ENCODE measurements at places on chromosomes 2 and 18. TPM values are rescaled to one million over a fixed set of nuclear protein-coding genes. Genes with fewer than 3 reads are reported as not detected.

The LRP2 gene
- not detected for polyA plus RNA-seq

The DLGAP1 gene
- polyA plus RNA-seq = 0.08 TPM

The PKDCC gene
- 1.8 TPM for polyA plus RNA-seq

The TBR1 gene
- not detected for polyA plus RNA-seq

The RAB27B gene
- polyA plus RNA-seq = 0.67 TPM

The HSPD1 gene
- polyA plus RNA-seq = 508 TPM

The SSB gene
- 712 TPM for polyA plus RNA-seq

The PDCD1 gene
- 1.1 TPM for polyA plus RNA-seq

DNA sequence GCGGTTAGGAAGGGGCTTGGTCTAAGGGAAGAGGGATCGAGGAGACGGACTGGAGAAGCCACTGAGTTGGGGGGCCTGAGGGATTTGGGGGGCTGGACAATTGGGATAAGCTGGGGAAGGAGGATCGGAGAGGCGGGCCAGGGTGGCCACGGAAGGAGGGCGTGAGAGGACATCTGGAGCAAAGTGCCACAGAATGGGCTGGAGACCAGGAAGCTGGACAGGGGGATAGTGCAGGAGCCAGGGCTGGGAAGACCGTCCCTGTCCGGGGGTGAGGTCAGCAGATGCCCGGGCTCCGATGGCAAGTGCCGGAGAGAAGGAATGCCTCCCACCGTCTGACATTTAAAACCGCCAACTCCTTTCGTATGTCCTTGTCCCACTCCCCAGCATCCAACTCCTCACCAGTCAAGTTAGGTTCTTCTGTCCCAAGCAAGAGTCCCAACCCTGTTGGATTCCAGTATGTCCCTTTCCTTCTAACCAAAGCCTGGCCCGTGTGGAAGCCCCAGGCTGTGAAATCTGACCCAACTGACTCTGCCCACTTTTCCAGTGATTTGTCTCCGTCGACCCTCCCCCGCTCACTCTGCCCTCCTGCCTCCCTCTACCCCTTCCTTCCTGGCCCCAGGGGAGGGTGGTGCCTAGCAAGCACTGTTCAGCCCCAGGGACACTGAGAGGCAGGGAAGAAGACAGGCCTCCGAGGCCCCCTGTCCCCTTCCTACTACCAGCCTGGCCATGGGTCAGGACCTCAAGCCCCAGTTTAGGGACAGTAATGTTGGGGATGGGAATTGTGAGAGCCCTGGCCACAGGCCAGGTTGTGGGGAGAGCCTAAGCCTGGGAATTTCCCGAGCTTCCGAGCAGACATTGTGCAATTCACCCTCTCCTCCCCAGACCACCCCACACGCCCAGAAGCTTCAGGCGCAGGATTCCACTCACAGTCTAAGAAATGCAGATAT lies 31.5 kb upstream of the TMBIM1 start:
- no peak for DNase-seq

GRCh38 chr2:150878356-150878755 lies 383.3 kb downstream of the RBM43 start:
- no peak for DNase-seq

- no peak for DNase-seq
Observed at GRCh38 chr2:234973008-234973407, 21.2 kb downstream of the SH3BP4 start.

DNA sequence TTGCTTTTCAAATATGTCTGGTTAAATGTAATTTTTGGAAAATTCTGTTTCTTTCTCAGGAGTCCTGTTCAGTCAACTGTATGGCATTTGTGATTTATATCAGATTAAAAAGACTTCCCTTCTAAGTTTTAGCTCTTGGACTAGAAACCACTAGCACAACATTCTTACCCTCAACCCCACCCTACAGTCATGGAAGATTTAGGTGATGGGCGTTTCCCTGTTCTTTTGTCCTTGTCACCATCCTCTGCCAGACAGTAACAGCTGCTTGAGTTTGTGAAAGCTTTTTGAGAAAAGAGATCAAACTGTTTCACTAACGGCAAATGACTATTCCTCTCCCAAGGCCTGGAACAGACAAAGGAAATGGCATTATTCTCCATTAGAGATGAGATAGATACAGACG lies 31.8 kb downstream of the SERPINB5 start:
- no peak for DNase-seq

DNA sequence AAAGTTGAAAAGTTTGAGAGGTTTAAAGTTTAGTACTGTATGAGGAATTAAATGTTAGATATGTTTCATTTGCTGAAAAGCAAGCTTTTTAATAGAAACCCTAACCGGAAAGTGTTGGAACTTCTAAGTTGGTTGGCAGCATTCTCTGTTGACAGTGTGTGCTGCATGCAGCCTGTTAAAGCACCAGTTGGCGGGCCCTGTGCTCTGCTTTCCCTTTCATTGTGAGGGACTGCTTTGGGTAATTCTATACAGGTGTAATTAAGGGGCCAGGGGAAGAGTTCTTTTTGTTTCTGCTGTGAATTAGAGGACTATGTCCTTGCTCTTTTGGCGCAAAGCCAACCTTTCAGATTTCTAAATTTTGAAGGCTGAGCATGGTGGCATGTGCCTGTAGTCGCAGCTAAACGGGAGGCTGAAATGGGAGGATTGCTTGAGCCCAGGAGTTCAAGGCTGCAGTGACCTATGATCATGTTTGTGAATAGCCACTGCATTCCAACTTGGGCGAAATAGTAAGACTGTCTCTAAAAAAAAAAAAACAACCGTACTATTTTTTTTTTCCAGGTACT lies 20.1 kb downstream of the PLEKHB2 start:
- no peak for DNase-seq

DNA sequence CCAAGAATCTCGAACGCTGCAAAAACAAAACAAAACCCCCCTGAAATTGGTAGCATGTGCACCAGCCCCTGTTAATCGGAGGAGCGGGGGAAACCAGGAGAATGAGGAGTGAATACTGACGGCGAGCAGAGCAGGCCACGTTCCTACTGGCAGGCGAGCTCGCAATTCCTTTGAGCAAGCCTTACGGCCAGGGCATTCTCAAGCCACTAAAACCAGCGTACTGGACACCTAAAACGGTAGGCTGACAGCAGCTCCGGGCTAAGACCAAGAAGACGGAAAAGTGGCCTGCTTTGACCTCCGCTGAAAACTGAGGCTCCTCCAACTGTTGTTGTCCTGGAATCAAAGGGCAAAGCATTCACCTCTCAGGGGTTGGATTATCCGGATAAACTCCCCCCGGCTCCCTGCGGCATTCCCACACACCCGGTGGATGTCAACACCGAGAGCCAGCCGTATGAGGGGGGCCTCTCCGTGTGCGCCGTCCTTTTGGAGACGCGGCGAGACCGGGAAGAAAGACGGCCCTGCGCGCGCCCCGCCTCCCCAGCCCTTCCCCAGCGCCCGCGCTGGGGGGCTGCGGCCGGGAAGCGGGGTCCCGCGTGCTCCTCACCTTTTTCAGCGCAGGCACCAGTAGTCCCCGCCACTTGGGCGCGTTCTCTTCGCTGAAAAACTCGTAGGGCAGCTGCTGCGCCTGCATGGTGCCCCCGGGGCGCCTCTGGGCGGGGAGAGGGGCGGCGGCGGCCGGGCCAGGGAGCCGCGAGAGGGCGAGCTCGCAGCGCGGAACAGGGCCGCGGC lies 925 bp downstream of the SOS1 start:
- DNase-seq = peak; percentile 22

DNA sequence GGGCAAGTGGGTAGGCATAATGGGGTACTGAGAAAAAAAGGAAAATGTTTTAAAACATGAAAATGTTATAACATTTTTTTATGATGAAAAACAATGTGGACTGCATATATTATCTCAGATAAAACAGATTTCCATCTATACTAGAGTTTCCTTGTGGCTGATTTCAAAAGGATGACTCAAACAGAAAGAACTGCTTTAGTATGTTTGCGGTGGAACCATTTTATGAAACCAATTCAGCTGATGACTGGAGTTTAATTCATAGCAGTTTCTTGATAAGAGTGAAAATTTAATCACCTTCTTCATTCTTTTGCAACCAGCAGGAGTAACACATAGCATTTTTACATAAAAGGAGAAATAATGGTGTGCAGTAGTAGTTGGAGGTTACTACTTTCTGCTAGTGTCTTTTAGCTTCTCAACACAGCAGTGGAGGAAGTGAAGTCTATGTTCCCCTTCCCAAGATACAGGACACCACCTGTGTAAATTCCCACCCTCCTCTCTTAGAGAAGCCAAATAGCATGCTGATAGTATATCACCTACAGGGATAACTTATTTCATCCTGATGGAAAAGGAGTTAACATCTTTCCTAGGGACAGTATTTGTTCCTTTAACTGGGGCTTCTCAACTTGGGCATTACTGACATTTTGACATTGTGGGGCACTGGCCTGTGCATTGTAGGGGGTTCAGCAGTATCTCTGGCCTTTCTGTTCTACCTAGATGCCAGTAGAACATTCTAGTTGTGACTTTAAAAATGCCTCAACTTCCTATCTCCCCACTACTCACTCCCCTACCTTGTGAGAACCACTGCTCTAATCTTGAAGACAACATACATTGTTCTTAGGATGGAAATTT lies 29.9 kb downstream of the PELI1 start:
- no peak for DNase-seq

GRCh38 chr18:73777356-73778031 lies 370.1 kb downstream of the FBXO15 start:
- DNase-seq = no peak

DNA sequence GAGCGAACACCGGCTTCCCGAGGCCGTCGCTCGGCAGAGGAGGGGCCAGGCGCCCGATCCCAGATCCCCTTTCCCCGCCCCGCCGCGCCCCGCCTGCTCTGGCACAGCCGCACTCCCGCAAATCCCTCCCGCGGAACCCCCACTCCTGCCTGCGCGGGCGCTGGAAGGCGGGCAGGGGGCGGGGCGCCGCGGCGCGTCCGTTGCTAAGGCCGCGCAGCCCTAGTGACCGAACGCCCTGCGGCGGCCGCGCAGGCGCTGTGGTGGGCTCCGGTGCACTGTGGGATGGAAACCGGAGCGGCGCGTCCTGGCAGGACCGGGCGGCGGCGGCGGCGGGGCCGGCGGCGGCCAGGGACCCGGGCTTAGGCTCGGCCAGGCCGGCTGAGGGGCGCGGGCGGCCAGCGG lies at the start of gene TRAF3IP1:
Gene TRAF3IP1, plus strand, starts transcription at position 273 of the 402 bp plus-strand sequence. CDS start 145 bp downstream, outside the sequence.
- peak; percentile 95 for DNase-seq

- no peak for DNase-seq
Observed at GRCh38 chr2:28665041-28665704, 86.5 kb upstream of the PPP1CB start.

DNA sequence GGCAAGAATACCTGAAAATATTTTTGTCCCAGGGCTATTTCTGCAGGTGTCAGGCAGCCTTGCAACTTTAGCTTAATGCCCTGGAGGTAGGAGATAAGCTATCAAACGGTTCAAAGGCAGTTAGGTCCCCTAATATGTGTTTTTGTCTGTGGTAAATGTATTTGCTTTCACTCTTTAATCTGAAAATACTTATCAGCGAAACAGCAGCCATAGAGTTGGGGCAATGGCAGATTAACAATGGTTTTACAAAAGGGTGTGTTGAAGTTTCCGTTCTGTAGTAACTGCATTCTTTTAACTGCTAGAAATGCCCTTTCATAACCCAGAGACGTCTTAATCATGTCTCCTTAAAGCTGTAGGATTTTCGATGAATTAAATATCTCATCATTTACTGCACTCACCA lies 265.0 kb upstream of the TRIB2 start:
- peak; percentile 27 for DNase-seq

DNA sequence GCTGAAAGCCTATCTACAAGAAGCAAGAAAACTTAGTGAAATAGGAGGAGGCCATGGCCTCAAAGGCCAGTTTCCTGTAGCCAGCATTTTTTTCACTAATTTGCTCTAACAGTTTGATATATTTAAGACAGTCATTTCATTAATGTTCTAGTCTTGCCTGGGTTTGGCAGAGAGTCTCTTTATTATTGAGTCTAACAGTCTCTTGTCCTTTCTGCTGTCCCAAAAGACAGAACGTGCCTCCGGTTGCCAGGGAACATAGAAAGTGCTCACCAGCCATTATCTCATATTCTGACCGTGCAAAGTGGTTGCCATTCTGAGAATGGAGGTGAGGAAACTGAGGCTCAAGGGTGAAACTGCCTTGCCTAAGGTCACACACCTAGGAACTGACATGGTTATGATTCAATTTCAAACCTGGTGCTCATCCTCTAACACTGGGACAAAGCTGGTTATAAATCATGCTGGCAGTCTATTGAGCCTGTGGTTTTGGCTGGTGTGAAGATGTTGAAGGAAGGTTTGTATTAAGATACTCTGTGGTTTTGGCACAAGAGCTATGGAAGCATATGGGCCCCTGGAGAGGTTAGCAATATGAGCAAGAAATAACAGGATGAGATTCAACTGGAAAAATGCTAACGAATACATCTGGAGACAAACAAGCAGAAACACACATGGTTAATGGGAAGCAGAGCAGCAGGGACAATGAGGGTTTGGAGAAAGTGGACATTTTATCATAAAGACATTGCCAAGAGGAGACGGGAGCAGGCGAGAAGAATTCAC lies 903.3 kb upstream of the KLHL29 start:
- DNase-seq = no peak

GRCh38 chr2:229488232-229488631 lies 217.1 kb upstream of the PID1 start:
- no peak for DNase-seq

DNA sequence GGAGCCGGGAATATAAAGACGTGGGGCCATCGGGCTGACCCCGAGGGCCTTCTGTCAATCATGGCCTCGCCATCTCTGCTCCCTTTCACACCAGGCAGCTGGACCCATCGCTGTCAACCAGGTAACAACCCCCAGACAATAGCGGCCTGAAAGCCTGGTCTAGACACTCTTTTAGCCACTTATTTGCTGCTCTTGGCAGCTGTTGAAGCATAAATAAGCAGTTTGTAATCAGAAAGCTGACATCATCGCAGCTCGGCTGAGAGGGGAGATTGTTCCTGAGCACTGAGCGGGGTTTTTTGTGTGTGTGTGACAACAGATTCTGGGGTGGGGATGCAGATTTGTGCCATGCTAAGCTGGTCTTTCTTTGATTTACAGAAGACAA lies 423.6 kb upstream of the POU3F3 start:
- no peak for DNase-seq

DNA sequence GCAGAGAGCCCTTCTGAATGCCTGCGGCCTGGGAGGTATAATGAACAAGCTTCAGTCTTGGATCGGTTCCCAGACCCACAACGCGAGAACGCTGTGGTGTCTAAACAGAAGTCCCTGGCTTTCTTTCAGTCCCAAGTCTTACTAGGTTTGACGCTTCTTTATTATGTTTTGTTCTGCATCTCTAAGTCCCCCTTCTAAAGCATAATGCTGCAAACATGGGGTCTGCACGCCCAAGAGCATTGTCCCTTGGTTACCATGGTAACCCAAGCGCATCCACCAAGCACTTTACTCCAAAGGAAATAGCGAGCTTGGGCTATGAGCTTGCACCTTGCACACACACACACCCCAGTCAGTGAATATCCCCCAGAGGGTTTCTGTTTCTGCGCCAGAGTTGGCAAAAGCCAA lies 193.7 kb downstream of the INO80D start:
- no peak for DNase-seq

DNA sequence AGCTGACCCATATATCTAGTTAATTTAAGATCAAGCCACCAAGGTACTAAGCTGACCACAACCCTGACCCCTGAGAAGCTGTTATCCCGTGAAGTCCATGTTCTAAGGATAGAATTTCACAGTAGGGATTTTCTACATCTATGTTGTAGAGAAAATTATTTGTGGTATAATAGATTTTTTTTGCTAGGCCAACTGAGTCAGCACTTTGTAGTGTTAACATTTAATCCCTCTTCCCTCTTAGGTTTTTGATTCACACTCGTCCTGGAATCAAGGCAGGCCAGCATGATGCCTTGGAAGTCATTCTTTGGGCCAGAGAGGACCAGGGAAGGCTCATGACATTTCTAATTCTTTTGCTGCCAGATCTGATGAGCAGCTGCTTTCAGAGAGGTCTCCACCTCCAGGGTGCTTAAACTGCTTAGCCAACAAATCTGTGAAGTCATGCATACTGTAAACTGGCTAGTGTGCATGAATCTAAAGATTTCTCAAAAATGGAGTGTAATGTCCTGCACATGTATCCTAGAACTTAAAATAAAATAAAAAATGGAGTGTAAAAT lies 102.5 kb downstream of the RBM43 start:
- DNase-seq = no peak

Data from K562 (cell line).